ENCODE measurements at places on chromosomes 13 and 19.

GRCh38 chr13:101946401-101946800 lies 455.4 kb downstream of the FGF14 start:
- no peak for DNase-seq

- DNase-seq: no peak
These were observed 84.6 kb downstream of the FRY start for GRCh38 chr13:32116210-32116609.

- peak; percentile 98 for DNase-seq
These were observed 221.9 kb downstream of the TSHZ3 start for GRCh38 chr19:31127134-31127967.

- DNase-seq: no peak
These were observed at the start of gene PKN1 for GRCh38 chr19:14432791-14433553. PKN1 (plus strand) TSS chr19:14433306; CDS start chr19:14433522, 216 bp downstream.

DNA sequence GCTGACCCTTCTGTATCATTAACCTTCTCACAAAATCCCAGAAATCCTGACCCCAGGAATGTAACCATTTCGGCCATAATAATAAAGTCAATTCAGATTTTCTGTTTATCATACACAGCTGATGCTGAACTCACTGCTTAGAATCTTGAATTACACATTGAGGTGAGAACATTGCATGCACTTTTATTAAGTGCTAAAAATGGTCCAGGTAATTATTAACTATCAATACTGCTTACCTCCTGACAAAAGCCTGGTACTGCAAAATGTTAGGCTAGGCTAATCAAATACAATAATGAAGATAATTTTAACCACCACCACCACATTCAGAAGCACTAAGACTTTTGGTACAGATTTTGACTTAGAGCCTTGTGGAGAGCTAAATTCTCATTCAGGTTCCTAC lies 36.1 kb downstream of the KLF12 start:
- DNase-seq: no peak

GRCh38 chr19:3368848-3369336 lies 2.5 kb downstream of the NFIC start:
- peak; percentile 55 for DNase-seq

DNA sequence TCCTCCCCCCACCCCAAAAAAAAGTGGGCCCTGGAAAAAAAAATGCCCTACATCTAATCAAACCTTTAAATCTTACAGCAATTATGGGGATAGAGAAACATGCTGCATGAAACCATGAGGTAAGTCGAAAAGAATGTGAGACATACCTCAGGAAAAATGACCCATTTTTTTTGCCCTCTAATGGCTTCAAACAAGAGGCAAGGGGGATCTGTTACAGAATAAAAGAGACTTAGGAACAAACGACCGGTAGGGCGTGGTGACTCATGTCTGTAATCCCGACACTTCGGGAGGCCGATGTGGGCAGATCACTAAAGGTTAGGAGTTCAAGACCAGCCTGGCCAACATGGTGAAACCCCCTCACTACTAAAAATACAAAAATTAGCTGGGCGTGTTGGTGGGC lies 8.4 kb downstream of the RGL3 start:
- DNase-seq: no peak

- no peak for DNase-seq
These were observed at the start of gene OXGR1 for GRCh38 chr13:96994017-96994857. OXGR1 (minus strand) TSS chr13:96994476; CDS start chr13:96987759, 6,717 bp downstream.

DNA sequence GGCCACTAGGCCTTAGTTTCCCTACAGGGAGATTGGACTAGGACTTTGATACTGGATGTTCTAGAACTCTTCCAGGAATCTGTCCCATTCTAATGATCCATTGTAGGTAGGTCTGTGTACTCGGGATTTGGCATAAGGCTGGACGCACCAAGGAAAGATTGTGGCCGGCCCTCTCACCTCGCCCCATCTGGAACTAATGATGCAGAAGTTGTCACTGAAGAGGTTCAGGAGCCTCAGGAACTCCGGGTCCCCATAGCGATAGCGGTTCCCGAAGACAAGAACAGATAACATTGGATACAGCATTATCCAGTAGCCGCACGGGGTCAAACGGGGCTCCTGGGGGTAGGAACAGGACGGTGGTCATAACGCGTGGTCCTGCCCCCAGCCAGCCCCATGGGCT lies 11.2 kb downstream of the EGLN2 start:
- DNase-seq: no peak

DNA sequence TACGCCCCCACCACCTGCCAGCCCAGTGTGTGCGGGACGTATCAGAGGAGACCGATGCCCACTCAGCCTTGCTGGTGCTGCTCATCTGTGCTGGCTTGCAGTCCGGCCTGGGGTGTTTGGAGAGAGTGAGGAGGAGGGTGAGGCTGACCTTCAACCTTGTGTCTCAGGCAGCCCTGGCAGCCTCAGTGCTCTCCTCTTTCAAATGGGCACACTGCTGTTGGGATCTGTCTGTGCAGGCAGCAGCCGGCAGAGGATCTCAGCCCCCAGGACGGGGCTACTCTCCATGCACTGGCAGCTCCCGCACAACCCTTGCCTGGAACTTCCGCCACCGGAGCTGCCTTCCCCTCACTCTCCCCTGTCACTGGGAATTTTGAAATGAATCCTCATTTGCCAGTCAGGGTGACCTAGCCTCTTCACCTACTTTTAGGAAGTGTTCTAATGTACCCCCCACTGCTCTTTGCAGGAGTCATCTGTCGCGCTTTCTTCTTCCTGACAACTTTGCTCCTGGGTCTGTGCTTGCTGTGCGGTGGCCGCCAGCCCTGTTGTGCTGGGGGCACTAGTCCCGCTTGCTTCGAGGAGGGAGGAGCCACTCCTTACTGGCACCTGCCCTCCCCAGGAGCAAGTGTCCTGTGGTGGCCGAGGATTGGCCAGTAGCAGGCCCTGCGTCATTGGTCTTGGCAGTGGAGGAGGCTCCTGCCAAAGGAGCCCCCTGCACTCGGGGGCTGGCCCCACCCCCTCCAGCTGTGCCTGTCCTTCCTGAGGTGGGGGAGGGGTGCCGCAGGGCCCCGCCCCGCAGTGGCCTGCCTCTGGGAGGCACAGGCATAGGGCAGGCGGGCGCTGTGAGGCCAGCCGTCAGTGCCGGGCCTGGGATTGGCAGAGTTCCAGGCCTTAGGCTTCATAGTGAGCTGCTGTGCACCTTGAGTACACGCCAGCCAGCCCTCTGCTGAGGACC lies 53.4 kb downstream of the TSSK6 start:
- DNase-seq: peak; percentile 70

DNA sequence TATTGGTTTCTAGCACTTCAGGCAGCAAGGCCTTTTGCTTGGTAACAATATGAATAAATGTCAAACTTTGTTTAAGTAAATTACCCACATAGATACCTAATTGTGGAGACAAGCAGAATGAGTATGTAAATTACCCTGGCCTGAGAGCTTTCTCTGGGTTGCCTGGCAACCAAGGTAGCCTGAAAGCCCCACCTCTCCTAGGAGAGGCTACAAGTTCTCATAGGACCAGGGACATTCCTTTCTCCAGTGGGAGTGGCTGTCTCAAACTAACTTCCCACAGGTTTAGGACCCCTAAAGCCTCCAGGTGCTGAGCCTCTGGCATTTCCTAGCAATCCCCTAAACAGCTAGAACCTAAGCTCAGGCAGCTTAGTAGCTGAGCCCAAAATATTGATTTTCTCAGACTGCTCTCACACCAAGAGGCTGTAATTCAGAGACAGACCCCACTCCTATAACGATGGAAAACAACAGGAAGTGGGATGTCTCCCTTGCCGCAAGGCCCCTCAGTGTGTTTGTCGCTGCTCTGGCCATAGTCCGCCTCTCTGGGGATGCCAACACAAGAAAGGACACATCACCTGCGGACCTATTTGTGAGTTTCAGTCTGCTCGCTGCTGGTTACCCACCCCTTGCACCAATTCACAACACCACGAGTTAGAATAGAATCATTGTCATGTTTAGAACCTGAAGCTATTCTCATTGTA lies 207.3 kb downstream of the DLEU7 start:
- DNase-seq: no peak

DNA sequence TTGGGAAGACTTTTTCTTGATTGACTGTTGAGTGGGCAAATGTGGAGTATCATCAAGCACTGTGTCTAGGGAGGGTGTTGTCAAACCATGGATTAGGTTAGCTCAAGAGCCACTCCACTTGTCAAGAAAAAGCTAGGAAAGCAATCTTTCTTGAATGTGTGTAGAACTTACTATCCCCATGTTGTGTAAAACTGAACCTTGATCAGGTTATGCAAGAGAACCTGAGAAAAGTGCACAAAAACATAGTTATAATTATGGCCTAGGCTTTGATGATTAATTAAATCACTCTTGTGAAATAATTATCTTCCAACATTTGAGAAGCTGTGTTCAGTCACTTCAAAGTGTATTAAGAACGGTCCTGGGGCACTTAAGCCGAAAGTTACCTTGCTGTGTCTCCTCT lies 238.2 kb upstream of the OBI1 start:
- DNase-seq: no peak

- no peak for DNase-seq
These were observed 8.1 kb downstream of the ERFL start for GRCh38 chr19:41919948-41920712.

DNA sequence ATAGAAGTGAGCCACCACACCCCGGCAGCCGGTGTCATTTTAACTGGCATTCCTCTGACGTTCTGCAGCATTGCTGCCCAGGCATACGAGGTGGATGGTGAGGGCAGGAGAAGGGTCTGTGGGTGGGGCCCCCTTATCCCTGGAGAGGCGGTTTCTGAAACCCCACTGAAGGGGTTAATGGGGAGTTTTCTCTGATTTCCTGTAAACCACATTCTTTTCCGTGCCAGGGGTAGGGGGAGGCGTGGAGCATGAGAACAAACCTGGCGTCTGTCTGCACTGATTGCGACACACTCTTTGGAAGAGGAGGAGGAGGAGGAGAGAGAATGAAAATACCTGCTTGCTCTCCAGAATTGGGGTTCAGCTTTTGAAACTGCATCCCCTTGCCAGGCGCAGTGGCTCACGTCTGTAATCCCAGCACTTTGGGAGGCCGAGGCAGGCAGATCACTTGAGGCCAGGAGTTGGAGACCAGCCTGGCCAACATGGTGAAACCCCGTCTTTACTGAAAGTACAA lies 2.7 kb upstream of the C3 start:
- peak; percentile 22 for DNase-seq

DNA sequence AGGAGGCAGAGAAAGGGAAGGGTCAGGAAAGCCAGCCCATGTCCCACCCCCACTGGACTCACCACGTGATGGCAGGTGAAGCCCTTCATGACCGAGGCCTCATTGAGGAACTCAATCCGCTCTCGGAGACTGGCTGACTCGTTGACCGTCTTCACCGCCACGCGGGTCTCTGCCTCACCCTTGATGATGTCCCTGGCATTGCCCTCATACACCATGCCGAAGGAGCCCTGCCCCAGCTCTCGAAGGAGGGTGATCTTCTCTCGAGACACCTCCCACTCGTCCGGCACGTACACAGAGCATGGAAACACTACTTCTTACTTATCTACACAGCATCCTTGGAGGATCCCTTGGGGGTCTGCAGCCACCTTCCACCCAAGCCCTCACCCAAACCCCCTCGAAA lies 55.7 kb downstream of the ZNF557 start:
- DNase-seq: no peak

GRCh38 chr13:104296286-104296685 lies 1230.1 kb upstream of the SLC10A2 start:
- DNase-seq: no peak

DNA sequence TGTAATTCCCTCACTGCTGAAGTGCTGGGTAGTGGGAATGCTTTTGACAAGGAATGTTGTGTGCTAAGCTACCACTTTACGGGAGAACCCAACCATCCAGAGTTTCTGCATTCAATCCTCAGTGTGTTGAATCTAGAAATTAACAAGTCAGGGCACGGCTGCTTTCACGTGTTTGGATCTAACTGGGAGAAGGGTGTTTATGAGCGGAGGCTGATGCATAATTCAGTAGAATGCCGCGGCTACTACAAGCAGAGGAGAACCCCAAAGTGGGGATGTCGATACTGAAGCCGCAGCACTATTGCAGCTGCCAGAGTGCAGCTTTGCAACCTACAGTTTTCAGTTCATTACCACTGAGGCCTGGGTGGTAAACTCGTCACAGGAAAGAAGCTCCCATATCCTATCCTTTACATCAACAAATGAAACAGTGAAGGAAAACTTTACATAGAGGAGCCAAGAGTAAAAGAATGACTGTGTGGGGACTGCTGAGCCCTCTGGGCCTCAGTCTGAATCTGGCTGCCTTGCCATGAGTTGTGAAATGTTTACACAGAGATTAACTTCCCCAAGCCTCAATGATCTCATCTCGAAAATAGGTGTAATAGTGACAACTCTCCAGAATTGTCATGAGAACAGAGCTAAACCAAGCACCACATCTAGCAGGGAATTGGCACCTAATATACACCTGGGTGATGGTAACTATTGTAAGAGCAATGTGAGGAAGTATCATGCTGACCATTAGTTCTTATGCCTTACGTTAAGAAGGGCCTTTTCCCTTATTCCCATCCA lies 531.7 kb downstream of the MYO16 start:
- no peak for DNase-seq

- DNase-seq: peak; percentile 56
These were observed 201.0 kb upstream of the RXFP2 start for GRCh38 chr13:31538067-31539042.

- DNase-seq: no peak
These were observed 242.1 kb downstream of the FGF9 start for GRCh38 chr13:21913010-21913409.

GRCh38 chr19:46935066-46935663 lies 74.4 kb downstream of the ARHGAP35 start:
- no peak for DNase-seq
